ENCODE measurements at places on chromosomes 1 and 21.

DNA sequence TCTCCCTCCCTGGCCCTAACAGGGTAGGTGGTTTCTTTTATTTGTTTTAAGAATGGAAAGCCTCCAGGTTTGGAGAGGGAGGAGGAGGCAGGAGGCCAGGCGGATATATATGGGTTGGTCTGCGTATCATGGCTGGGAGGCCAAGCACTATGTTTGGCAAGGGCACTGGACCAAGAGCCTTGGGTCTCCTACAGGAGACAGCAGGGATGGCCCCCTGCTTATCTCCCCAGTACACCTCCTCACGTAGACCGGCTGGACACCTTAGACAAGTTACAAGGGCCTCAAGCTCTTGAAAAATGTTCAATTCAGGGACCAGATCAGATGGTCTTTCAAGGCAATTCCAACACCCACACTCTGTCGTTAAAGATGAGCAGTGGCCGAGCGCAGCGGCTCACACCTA, 10.9 kb downstream of the SLC41A1 start:
- no peak for DNase-seq

- DNase-seq: no peak
Measured at GRCh38 chr1:23408797-23409290, 15.7 kb downstream of the TCEA3 start.

DNA sequence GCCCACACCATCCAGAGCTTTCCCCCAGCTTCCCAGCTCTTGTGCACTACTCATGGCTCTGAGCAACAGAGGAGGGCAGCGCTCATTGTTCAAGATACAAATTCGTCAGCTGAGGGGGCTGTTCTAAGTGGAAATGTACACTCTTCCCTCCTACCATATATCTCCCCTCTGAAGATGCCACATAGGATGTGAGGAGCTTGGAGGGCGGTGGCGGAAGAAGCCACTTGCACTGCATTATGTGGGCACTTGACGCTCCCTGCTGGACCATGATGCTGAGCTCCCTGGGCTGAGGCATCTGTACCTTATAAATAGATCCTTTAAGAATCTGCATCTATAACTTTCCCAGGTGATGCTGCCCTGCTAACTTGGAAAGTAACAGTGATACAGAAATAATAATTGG, 477.6 kb upstream of the DEPDC1 start:
- no peak for DNase-seq

- no peak for DNase-seq
Measured at GRCh38 chr1:78171736-78172590, 126.2 kb downstream of the GIPC2 start.

- no peak for DNase-seq
Measured at GRCh38 chr1:17190010-17190995, 14.6 kb upstream of the PADI1 start.

GRCh38 chr21:16676391-16676790, 836.5 kb upstream of the CXADR start:
- no peak for DNase-seq

DNA sequence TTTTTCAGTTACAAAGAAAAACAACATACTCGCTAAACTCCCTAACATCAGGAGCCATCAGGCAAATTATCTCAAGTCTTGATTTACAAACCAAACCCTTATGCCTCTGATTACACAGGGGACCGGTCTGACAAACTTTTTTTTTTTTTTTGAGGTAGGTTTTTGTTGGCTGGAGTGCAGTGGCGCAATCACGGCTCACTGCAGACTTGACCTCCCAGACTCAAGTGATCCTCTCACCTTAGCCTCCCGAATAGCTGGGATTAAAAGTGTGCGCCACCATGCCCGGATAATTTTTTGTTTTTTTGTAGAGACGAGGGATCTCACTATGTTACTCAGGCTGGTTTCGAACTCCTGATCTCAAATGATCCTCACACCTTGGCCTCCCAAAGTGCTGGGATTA, 3.8 kb upstream of the MIIP start:
- DNase-seq: no peak

Measured in activated T-cell treated with anti-CD3 and anti-CD28 coated beads, Interleukin-2, amount 50 U/mL, for 24 hours (primary cell).